ENCODE measurements at places on chromosomes 11 and 22. TPM values are rescaled to one million over a fixed set of nuclear protein-coding genes. Genes with fewer than 3 reads are reported as not detected.

The CRYAB gene
- not detected for total RNA-seq

The AHNAK gene
- 391 TPM for total RNA-seq

The OR51B6 gene
- not detected for total RNA-seq

The GRK3 gene
- total RNA-seq, result 1.5 TPM

The MS4A12 gene
- not detected for total RNA-seq

The ZDHHC8 gene
- 32.6 TPM for total RNA-seq

The AMBRA1 gene
- 30.0 TPM for total RNA-seq

The LRRC4C gene
- total RNA-seq, result not detected

The HOATZ gene
- total RNA-seq, result not detected

The ZNF215 gene
- total RNA-seq, result 1.4 TPM

The PANX3 gene
- total RNA-seq, result not detected

The MLC1 gene
- not detected for total RNA-seq

The SCUBE2 gene
- total RNA-seq, result 0.33 TPM

The ACRV1 gene
- not detected for total RNA-seq

The HORMAD2 gene
- total RNA-seq, result not detected

The MPZL3 gene
- total RNA-seq, result 8.4 TPM

The PHF5A gene
- total RNA-seq, result 60.4 TPM

The OPCML gene
- total RNA-seq, result not detected

The PLA2G3 gene
- not detected for total RNA-seq

The KCNQ1OT1 gene
- total RNA-seq, result 0.10 TPM

The C22orf31 gene
- not detected for total RNA-seq

The OR10A6 gene
- not detected for total RNA-seq

The PUS3 gene
- total RNA-seq, result 9.3 TPM

The MRPL11 gene
- 94.8 TPM for total RNA-seq

The GGTLC2 gene
- total RNA-seq, result not detected

The PRR5L gene
- 19.0 TPM for total RNA-seq

The ANKK1 gene
- total RNA-seq, result 0.05 TPM

The ZP1 gene
- total RNA-seq, result not detected

The P2RY2 gene
- 15.2 TPM for total RNA-seq

The SLC25A18 gene
- not detected for total RNA-seq
